ENCODE measurements at places on chromosomes 1 and 21.

- DNase-seq = no peak
Observed at GRCh38 chr1:221532071-221532773, 209.7 kb downstream of the DUSP10 start.

- DNase-seq = no peak
Observed at GRCh38 chr1:36446746-36447145, 3.5 kb downstream of the OSCP1 start.

DNA sequence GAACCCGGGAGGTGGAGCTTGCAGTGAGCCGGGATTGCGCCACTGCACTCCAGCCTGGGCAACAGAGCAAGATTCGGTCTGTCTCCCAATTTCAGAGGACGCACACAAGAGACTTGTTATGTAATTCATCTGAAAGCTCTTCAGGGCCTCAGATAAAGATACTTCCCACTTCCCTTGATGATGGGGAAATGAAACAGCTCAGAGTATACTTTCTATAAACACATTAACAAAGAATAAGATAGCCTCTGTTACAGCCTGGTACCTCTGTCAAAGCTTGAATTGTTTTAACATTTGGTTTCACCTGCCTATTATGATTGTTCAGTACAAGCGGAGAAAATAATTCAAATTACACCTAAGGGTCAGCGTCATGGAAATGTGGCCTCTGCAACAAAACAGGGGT lies 622.9 kb upstream of the ADGRL4 start:
- DNase-seq = no peak

DNA sequence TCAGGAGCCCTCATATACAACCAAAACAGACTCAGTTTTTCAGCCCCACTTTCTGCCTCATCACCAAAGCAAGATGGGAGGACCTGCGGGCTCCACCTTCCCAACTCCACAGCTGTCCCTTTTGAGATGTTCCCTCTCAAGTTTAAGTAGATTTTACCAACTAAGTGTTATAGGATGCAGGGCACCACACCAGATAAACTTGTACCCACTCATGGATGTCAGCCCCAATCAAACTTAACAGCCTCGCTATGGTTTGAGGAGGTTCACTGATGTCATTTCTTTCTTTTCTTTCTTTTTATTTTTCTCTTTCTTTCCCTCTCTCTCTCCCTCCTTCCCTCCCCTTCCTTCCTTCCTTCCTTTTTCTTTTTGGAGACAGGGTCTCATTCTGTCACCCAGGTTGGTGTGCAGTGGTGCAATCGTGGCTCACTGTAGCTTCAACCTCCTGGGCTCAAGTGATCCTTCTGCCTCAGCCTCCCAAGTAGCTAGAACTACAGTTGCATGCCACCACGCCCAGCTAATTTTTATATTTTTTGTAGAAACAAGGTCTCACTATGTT lies 13.4 kb downstream of the CD58 start:
- no peak for DNase-seq

- DNase-seq = no peak
Observed at GRCh38 chr1:26983863-26984262, 9.6 kb upstream of the TRNP1 start.

DNA sequence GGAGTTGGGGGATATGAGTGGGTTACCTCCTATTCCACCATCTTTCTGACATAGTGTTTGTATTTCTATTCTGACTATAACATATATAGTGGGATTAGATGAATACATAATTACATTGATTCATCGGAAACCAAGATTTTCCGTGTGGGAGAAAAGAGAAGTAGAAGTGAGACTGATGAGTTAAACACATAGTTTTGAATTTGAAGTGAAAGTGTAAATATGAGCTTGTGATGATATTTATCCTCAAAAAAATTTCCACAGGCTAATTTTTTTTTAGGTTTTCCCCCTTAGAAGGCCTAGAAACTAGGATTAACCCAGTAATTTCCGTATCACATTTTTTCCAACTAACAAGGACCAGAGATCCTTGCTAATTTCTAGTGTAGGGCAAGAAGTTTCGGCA lies 6.9 kb downstream of the CD1B start:
- no peak for DNase-seq

- DNase-seq = no peak
Observed at GRCh38 chr1:107820801-107821200, 144.2 kb downstream of the VAV3 start.

Data from glutamatergic neuron (in vitro differentiated cells).